ENCODE measurements at places on chromosomes 1 and 21.

GRCh38 chr1:53091841-53092645, 30.0 kb downstream of the PODN start:
- DNase-seq, result peak; percentile 8

- DNase-seq, result no peak
Measured at GRCh38 chr1:162631546-162632191, 595 bp upstream of the DDR2 start.

DNA sequence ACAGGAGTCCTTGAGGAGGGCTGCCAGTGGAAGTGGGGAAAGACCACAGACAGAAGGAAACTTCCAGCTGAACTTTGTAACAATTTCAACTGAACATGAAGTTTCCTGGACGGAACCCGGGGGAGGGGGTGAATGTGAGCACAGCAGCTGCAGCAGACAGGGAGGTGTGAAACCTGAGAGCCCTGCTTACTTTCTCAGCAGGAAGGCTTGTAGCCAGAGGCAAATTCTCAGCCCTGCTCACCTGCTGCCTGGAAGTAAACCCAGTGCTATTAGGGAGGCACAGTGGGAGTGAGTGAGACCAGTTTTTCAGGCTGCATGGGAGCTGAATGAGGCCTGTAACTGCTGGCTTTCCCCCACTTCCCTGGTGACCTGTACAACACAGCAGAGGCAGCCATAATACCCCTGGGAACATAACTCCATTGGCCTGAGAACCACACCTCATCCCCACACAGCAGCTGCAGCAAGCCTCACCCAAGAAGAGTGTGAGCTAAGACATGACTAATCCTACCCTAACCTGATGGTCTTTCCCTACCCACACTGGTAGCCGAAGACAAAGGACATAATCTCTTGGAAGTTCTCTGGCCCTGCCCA, 9.6 kb upstream of the SPRR2F start:
- no peak for DNase-seq

GRCh38 chr1:168708698-168709404, 20.2 kb downstream of the DPT start:
- DNase-seq, result no peak

DNA sequence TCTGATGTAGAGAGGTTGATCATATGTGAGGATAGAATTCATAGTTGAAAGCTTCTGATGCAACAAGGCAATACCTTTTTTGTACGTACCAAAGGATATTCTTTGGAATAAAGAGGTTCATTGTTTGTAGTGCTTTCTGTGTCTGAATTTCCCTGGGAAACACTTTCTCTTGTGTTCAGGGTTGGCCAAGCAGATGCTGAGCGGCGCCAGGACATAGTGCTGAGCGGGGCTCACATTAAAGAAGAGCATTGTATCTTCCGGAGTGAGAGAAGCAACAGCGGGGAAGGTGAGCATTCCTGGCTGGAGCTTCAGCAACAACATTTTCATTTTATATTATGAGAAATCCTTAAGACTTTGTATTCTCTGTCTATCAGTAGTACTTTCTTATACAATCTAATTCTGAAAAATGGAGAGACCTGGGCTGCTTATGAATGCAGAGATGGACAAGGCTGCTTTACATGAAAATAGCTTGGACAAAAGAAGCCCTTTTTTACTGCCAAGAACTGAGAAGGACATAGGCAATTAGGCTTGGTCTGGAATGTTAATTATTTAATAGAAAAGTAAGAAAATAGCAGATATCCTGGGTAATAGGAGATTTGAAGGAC, 85.2 kb downstream of the KIF1B start:
- no peak for DNase-seq
